ENCODE measurements at places on chromosomes 1 and 21.

DNA sequence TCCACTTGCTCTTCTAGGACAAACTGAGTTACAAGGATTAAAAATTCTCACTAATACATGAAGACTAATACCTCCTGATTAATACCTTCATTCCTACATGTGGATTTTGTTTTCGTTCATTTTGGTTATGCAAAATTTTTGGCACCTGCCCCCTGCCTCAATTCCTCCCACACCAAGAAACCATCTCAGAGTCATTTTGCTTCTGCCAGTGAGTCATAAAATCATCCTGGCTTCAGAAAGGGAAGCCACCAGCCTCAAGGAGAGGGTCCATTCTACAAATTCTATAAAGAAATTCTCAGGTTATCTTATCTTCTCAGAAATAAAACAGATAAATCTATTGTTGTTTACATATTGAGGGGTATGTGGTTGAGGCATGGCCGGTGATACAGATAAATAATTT is 103.2 kb upstream of the COA6 start:
- DNase-seq = no peak

- DNase-seq = no peak
Measured at GRCh38 chr1:15542388-15543250, 16.0 kb downstream of the DNAJC16 start.

DNA sequence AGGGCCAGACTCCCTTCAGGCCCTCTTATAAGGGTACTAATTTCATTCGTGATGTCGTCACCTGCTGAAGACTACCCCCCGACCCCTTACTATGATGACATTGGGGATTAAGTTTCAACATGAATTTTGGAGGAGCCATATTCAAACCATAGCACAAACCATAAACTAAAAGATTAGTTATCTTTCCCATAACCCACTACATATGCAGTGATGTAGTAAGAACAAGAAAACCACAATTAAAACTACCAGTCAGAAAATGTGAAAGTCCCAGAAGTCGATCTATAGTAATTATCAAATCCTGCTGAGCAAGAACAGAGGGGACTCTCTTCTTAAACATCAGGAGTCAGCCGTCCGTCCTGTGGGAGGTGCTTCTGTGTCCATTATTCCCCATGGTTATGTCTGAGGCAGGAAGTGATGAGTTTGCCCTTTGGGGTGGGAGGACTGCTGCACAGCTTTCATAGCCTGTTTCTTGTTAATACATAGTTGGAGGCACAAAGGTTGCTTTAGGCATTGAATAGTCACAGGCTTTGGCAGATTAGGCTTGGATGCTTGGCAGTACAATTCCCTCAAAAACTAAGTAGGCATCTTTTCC is 35.9 kb upstream of the PTGFRN start:
- peak; percentile 48 for DNase-seq

GRCh38 chr21:38241029-38241740 is 15.6 kb upstream of the KCNJ15 start:
- DNase-seq = peak; percentile 54

DNA sequence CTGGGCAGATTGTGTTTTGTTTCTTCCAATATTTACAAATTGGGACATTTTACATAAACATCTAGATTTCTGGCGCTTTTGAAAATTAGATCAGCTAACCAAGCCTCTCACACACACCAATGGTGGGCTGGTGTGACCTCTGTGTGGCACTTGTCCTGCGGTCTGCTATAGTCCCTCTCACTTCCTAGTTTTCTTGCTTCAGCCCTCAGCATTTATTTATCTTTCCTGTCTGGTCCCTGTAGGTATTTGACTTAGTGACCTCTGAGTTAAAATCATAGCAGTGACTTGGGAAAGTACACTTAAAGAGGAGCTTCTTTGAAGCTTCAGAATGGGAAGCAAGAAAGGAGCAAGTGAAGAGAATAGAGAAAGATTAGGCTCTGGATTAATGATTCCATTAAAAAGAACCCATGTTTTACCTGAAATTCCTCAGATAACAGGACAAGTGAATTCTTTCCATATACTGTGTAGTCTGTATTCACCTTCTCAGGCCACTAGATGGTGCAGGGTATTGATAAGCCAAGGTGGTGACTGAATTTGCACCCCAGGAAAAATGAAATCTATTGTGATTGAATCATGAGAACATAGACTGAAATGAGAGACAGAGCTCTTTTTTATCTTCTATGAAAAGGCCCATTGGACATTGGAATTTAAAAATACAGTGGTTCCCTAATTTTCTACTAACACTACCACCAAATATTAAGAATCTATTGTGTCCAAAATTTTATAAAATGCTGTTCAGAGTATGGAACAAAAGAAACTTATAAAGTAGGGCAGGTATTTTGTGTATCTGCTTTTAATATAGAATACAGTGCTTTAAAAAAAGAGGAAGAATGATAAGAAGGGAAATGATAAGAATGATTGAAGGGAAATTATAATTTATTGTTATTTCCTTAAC is 7.1 kb upstream of the DIPK1A start:
- no peak for DNase-seq

- DNase-seq = peak; percentile 87
Measured at GRCh38 chr1:25360596-25361581, 22.8 kb downstream of the TMEM50A start.

DNA sequence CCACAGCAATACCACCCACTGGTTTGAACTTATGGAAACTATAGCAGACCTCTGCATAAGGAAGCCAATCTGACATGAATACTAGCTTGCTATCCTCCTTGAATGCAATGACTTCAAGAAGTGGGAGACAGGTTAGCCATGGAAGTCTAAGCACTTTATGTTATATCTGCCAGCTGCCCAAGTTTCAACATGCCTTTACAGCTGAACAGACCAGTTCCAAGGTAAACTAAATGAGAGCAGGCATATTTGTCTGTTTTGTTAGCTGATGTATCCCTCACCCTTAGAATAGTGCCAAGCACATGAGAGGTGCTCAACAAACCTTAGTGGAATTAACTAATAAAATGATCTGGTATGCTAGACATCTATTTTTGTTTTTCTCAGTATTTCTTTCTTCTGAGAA is 65.1 kb downstream of the ALG14 start:
- no peak for DNase-seq

DNA sequence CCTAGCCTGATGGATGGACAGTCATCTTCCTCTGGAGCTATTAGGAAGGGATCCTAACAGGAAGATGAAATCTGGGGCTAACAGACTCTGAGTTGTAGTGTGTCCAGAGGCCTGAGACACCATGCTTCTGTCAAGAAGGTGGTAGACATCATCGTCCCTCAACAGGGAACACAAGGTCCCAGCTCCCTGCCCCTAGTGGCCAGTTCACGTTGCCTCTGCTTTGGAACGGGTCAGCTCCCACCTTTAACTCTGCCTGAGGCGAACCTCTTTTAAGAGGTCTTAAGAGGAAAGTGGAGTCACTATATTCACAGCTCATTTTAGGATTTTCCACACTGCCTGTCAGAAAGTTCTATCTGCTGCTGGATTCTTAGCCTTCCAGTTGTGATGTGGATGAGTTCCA is 28.3 kb downstream of the LRRC71 start:
- no peak for DNase-seq

DNA sequence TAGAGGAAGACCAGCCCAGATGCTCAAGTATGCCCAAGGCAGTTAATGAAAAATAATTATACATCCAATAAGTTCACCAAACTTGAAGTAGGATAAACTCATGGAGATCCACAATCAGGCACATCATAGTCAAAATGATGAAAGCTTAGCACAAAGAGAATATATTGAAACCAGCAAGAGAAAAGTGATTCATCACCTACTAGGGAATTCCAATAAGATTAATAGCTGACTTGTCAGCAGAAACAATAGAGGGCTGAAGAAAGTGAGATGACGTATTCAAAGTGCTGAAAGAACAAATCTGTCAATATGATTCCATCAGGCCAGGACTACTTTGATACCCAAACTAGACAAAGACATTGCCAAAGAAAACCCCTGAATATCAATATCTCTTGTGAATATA is 251.7 kb upstream of the BEND5 start:
- DNase-seq = no peak

DNA sequence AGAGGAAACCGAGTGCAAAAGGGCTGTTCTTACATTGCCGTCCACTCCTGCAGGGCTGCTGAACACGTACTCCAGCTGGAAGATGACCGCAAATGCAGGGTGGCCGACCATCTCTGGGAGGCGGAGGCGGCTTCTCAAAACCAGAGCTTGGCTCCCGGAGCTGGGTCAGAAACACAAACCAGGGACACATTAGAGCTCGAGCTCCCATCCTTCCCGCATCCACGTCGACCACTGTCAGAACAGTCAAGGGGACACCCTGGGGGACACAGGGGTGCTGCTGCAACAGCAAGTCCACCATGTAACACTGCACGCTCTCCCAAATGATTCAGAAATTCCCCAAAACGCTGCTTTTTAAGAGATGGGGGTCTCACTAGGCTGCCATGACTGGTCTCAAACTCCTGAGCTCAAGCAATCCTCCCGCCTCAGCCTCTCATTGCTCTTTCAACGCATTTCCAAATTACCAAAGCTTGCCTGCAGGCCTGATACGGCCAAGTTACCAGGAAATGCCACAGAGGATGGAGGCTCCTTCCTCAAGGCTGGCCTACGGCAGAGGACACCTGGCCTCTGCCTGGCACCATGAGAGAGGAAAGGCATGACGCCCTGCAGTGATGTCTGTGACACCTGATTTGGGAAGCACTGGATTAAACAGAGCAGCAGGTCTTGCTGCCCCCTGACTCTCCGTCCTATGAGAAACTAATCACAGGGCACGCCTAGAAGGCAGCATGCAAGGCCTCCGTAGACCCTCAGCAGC is 45.0 kb downstream of the NPHP4 start:
- DNase-seq = no peak

All from EL (cell line).